ENCODE measurements at places on chromosomes 6 and 20. TPM values are rescaled to one million over a fixed set of nuclear protein-coding genes. Genes with fewer than 3 reads are reported as not detected.

The PRPH2 gene
- total RNA-seq = 0.32 TPM

The NR2E1 gene
- not detected for total RNA-seq

The LAMA4 gene
- total RNA-seq = 27.3 TPM

The MBOAT1 gene
- total RNA-seq = 67.0 TPM

The PRKN gene
- 9.5 TPM for total RNA-seq

The RAB44 gene
- 0.14 TPM for total RNA-seq

The ALDH5A1 gene
- total RNA-seq = 4.1 TPM

The SLA2 gene
- total RNA-seq = 0.48 TPM

The PPP1R16B gene
- total RNA-seq = 10.1 TPM

The C20orf141 gene
- not detected for total RNA-seq

DNA sequence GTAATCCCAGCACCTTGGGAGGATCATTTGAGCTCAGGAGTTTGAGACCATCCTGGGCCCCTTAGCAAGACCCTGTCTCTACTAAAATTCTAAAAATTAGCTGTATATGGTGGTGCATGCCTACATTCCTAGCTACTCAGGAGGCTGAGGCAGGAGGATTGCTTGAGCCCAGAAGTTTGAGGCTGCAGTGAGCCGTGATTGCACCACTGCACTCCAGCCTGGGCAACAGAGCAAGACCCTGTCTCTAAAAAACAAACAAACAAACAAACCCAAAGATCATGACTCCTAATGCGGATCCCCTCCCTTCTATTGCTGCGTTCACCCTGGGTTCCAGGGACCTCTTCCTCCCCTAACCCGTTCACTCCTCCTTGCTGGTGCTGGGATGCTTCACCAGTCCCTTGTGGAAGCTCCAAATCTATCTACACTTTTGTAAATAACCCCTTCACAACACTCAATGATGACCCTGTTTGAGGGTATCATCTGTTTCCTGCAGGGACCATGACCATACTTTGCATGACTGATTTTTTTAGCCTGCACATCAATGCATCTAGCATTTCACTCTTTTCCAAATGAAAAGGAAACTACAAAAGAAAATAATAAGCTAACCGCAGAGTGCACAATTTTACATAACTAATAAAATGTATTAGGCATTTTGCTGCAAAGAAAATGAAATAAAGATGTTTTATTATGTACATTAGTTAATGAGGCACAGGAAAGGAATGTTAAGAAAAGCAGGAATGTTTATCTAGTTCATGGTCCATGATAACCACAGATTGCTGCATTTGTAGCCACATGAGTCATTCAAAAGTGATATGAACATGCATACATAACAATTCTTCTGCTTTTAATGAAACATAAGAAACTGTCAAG is 30.5 kb upstream of the IPCEF1 start:
- no peak for DNase-seq

GRCh38 chr20:21344206-21344900 is 41.2 kb downstream of the XRN2 start:
- DNase-seq = no peak

DNA sequence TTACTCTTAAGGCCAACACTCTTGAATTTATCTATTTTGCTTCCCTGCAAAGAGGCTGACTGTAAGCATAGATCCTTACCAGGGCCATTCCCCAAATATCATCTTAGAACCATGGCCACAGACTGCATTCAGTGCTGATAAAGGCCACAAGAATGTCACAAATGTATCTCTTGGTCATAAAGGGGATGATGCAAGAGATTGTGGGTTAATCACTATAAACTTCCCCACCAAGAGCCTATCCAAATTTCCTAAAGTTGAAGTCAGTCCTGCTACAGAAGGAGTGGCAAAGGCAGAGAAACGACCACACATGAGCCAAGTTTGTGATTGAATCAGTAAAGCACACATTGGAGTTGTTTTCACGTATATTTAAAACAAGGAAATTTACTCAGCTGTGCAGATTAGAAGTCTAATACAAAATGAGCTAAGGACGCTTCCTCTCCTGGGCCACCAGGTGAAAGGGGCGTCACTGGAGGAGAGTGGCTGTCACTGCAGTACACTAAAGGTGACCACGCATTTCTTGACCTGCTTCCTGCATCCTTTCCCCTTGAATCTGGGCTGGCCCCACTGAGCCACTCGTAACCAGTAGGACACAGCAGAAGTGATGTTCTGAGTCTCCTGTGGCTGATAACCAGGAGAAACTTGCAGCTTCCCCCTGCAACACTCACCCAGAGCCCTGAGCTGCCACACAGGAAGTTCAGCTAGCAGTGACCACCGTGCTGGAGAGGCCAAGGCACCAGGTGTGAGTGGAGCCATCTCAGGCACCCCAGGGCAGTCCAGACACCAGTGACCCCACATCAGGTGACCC is 181.9 kb downstream of the SYNDIG1 start:
- no peak for DNase-seq

DNA sequence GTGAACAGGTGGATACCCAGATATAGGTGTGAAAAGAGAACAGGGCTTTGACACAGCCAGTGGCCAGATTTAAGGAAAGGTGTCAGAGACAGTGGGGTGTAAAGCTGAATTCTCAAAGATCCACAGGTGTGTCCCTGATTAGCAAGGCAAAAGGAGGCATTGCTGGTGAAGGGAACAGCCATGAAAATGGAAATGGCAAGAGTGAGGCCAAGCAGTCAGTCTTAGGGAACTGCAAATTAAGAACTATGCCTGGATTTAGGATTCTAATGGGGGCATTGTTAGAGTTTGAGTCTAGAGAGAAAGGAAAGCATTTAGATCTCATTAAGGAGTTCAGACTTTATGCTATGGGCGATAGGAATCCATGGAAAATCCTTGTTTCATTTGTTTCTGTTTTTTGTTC is 789.2 kb downstream of the MAFB start:
- no peak for DNase-seq

DNA sequence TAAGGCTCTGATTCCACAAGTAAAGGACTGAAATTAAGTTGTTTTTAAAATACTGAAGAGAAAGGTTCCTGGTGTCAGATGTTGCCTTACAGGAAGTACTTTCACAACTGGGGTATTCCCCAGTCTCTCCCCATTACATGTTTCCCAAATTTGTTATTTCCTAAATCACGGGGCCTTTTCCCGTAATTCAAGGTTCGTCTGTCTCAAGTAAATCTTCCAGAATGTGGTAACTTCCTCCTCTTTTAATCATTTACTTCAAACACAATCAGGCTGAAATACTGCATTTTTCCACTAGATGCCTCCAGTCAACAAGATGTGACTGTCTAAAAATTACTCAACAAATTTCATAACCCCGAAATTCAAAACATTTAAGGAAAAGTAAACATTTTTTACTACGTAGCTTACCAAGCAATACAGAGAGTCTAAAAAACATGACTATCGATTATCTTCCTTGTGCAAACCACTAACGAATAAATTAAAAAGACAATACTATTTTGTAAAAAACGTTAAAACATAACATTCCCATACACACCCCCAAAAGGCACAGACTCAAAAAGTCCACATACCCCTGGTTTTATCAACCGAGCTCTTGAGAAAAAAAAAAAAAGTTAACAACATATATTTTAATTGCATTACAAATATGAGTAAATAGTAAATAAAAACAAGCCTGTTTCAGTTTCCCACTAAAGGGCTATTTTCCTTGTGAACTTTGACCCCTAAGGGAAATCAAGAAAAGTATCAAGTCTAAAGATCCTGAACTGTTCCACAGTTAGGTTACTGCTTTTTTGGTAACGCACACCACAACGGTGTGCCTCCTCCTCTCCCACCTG is 1.7 kb downstream of the SOD2 start:
- DNase-seq = no peak

DNA sequence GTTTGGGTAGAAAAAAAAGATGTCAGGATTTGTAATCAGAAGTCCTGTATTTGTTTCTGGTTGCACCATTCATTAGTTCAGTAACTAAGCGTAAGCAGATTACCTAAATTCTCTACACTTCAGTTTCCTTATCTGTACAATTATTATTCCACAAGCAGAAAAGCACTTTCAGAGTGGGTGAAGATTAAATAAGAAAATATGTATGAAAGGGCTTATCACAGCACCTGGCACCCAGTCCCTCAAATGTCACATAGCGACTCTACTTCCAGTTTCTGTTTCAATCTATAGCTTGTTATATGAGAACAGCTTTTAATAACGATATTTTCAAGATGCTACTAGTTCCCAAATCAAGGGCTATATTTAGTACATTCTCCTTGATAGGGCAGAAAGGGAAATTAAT is 31.4 kb downstream of the RGS17 start:
- DNase-seq = no peak

DNA sequence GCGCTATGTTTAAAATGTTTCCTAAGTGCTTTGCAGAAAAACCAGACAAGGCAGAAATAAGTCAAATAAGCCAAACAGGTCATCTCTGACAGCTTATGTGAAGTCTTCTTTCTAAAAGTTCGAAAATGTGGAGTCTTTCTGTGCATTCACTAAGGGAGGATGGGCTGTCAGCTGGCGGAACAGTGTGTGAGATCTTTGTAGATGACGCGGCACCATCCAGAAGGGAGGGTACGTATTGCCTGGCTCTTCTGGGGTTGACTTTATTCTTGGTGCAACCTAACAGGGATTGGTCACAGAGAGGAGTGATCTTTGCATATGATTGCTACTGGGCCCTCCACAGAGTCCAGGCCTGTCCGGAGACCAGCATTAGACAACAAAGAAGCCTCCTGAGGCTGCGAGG is 114.5 kb upstream of the EDN1 start:
- no peak for DNase-seq

Measured in transverse colon (tissue), 4 donors.